ENCODE measurements at places on chromosomes 6 and 20. TPM values are rescaled to one million over a fixed set of nuclear protein-coding genes. Genes with fewer than 3 reads are reported as not detected.

The SLC2A10 gene
- total RNA-seq: 42.1 TPM

The ZNF831 gene
- total RNA-seq: not detected

The ADGRF5 gene
- total RNA-seq: 0.26 TPM

The MACROD2 gene
- 1.0 TPM for total RNA-seq

The KCNQ5 gene
- 4.9 TPM for total RNA-seq

The DCBLD1 gene
- 44.4 TPM for total RNA-seq

The HEY2 gene
- not detected for total RNA-seq

The NMBR gene
- under 0.01 TPM for total RNA-seq

GRCh38 chr6:32912951-32913350, 27.9 kb downstream of the HLA-DMB start:
- H3K4me1 ChIP-seq: no peaks in the 10 kb centered on the region
- H3K36me3 ChIP-seq: no peaks in the 10 kb centered on the region

DNA sequence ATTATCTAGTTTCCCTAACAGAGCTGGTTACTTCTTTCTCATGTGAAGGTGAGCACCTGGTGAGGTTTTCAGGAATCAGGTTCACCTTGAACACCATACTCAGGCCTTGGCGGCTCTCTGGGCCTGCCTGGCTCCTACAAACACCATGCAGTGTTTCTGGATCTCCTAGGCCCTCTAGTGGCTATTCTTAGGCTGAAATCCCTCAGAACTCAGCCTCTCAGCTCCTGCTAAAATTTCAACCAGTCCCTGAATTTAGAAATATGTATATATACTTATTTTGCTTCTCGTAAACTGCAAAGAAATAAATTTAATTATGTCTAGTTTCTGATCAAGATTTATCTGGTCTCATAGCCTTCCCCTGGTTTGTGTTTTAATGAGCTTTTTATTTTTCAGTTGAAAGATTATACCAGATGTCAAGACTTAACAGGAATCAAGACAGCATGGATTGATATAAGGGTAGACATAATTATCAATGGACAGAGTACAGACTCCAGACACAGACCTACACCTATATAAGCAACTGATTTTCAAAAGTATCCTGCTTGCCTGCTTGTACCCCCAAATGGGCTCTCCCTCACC, 55.9 kb downstream of the ANKEF1 start:
- no peak overlapping the region for H3K4me3 ChIP-seq
- no peak overlapping the region for H3K27ac ChIP-seq
- peak; percentile 78 for DNase-seq
- H3K36me3 ChIP-seq: no peaks in the 10 kb centered on the region
- no peaks in the 10 kb centered on the region for H3K27me3 ChIP-seq

DNA sequence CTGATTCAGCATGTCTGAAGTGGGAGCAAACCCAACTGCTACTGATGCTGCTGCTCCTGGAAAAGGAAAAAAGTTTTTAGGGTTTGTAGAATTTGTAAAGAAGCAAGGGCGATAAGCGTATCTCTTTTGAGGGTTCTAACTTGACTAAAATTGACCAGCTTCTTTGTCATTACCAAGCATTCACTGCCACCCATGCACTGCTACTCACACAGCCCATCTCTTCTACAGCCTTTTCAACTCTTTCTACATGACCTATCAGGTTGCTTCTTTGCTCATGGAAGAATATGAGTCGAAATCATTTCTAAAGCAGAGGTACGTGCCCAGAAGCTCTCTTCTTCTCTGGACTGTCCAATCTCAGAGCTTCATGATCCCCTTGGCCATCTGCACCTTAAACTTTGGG, 570.9 kb downstream of the EPHA7 start:
- no peak overlapping the region for H3K27ac ChIP-seq
- no peaks in the 10 kb centered on the region for H3K4me1 ChIP-seq
- no peak overlapping the region for H3K4me3 ChIP-seq
- no peak for DNase-seq

GRCh38 chr6:52420668-52421358, 671 bp downstream of the EFHC1 start:
- peak; percentile 52 for DNase-seq
- H3K27ac ChIP-seq: peak overlapping the region; percentile 99
- peak overlapping the region; percentile 91 for H3K4me3 ChIP-seq
- peaks cover 16% of the 10 kb centered on the region for H3K4me1 ChIP-seq
- no peaks in the 10 kb centered on the region for H3K36me3 ChIP-seq
- H3K27me3 ChIP-seq: no peaks in the 10 kb centered on the region

DNA sequence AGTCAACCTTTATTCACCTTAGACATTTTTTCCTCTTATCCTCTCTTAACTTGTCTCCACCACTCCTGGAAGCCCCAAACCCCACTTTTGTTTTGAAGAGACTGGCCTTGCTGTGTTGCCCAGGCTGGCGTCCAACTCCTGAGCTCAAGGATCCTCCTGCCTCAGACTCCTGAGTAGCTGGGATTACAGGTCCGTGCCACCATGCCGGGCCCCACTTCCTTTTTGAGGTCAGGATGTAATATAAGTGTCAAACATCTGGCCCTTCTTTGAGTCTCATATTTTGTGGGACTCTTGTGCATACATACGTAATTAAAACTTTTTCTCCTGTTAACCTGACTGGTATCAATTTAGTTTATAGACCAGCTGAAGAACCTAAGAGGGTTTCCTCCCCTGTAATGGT, 1.4 kb upstream of the CDK19 start:
- H3K36me3 ChIP-seq: no peaks in the 10 kb centered on the region
- peak overlapping the region; percentile 99 for H3K27ac ChIP-seq
- H3K4me3 ChIP-seq: no peak overlapping the region
- peaks cover 9% of the 10 kb centered on the region for H3K4me1 ChIP-seq
- H3K27me3 ChIP-seq: no peaks in the 10 kb centered on the region

- no peak for DNase-seq
- H3K4me1 ChIP-seq: peaks cover 12% of the 10 kb centered on the region
- H3K4me3 ChIP-seq: peak overlapping the region; percentile 37
- H3K27me3 ChIP-seq: no peaks in the 10 kb centered on the region
- no peaks in the 10 kb centered on the region for H3K36me3 ChIP-seq
Observed at GRCh38 chr20:10670501-10671220, 3.1 kb downstream of the JAG1 start.

DNA sequence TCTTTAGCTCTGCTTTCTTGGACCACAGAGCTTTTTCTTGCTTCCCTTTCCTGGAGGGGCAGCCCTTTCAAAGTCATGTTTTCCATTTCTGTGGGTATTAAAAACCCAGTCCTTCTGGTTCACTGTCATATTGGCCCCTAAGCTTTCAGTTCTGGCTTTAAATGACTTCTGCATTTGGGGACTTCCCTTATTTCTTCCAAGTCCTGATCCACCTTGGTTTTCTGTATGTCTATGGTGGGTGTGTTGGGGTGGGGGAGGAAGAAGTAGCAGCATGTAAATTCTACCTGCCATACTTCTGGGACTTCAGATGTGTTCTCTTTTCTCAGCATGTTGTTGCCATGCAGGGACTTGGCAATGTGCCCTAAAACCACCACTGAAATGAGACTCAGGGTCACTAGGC, 77.1 kb upstream of the EMILIN3 start:
- H3K4me1 ChIP-seq: no peaks in the 10 kb centered on the region
- H3K27ac ChIP-seq: no peak overlapping the region
- H3K4me3 ChIP-seq: no peak overlapping the region
- peaks cover 2% of the 10 kb centered on the region for H3K36me3 ChIP-seq
- DNase-seq: no peak
- H3K27me3 ChIP-seq: no peaks in the 10 kb centered on the region

GRCh38 chr6:21164768-21165326, 428.7 kb upstream of the SOX4 start:
- no peak overlapping the region for H3K4me3 ChIP-seq
- no peaks in the 10 kb centered on the region for H3K36me3 ChIP-seq
- no peaks in the 10 kb centered on the region for H3K4me1 ChIP-seq
- H3K27me3 ChIP-seq: no peaks in the 10 kb centered on the region
- H3K27ac ChIP-seq: no peak overlapping the region

GRCh38 chr6:96675597-96675996, 112.7 kb downstream of the FHL5 start:
- H3K4me3 ChIP-seq: no peak overlapping the region
- H3K27me3 ChIP-seq: no peaks in the 10 kb centered on the region
- DNase-seq: no peak

DNA sequence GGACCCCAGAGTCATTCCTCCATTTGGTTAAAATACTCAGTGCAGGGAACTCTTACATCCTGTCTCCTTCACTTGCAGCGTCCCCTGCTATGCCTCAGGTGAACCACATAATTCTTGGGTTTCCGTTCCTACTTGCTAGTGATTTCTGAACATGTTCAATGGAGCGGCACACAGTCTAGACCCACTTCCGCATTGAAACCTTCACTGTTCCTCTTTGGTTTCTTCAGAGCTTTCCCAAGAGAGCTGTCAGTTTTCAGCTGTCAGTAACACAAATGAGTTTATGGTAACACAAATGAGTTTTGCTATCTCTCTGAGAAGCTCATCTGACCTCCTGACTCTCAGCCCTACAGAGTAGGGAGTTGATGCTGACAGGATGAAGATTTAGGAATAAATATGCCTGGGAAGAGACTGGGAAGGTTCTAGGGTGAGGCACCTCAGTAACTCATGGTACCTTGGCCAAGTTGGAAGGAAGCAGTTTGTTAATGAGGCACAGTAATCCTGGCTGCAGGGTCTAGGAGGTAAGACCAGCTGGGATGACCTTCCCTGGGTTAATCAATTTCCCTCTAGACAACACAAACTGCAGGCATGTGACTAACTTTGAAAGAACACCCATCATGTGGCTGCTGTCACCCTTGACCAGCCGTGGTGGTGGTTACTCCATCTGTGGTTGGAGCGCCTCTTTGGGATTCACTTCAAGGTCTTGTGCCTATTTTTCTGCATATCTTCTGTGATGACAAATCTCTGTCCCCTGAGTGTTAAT, 5.4 kb downstream of the SYS1 start:
- peaks cover 16% of the 10 kb centered on the region for H3K36me3 ChIP-seq
- no peaks in the 10 kb centered on the region for H3K27me3 ChIP-seq
- peaks cover 4% of the 10 kb centered on the region for H3K4me1 ChIP-seq
- H3K4me3 ChIP-seq: no peak overlapping the region

DNA sequence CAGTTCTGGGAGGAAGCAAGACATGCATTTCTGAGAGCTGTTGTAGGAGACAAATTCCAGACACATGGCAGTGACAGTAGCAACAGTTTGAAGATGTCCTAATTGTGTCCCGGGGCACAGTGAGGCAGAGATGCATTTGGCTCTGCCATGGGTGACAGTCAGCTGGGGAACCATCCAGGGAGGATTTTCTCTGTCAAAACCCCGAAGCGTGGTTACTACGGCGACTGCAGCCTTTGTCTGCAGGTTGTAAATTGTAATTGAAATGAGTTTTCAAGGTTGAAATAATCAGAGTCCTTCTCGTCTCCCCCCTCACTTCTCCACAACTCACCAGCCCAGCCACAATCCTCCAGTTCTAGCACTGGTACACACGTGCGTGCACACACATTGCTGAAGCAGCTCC, 100.1 kb downstream of the GRM4 start:
- H3K4me1 ChIP-seq: no peaks in the 10 kb centered on the region
- H3K27ac ChIP-seq: no peak overlapping the region
- DNase-seq: no peak
- H3K36me3 ChIP-seq: no peaks in the 10 kb centered on the region

GRCh38 chr6:38580030-38580429, 59.7 kb downstream of the BTBD9 start:
- H3K4me3 ChIP-seq: no peak overlapping the region
- H3K4me1 ChIP-seq: no peaks in the 10 kb centered on the region
- H3K27me3 ChIP-seq: no peaks in the 10 kb centered on the region
- no peak for DNase-seq
- no peaks in the 10 kb centered on the region for H3K36me3 ChIP-seq

DNA sequence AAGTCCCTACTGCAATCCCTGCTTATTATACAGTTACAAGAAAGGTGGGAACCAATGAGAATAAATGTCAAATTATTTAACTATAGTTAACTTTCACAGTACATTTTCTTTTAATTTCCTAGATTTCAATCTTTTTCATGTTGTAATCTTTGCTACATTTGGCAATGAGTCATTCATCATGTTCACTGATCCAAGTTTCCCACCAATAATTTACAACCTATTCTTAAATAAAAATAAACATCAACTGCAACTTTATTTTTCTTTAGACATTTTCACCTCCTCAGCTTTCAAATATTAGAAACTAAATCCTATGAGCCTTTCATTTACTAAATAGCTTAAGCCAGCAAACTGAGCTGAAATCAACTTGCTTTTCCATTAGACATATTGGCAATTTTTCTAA, 541.3 kb upstream of the BTBD3 start:
- H3K27me3 ChIP-seq: no peaks in the 10 kb centered on the region
- DNase-seq: peak; percentile 21
- no peaks in the 10 kb centered on the region for H3K36me3 ChIP-seq
- H3K4me1 ChIP-seq: no peaks in the 10 kb centered on the region
- no peak overlapping the region for H3K4me3 ChIP-seq
